ENCODE measurements at places on chromosomes 6 and 20.

DNA sequence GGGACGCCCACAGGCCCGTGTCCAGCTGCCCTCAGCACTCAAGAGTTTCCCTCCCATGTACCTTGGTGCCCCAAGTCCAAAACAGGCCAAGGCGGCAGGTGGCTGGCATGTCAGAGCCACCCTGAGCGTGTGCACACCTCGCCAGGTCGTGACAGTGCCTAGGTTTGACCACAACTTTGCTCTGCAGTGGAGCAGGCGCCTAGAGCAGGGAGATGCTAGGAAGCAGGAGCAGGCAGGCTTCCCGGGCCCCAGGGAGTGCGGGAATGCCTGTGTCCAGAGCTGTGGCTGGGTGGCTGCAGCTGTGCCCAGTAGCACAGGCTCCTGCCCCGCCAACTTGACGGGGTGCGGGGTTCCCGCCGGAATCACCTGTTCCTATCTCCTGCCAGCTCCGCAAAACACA, 380.8 kb upstream of the IMPG1 start:
- no peak for DNase-seq

DNA sequence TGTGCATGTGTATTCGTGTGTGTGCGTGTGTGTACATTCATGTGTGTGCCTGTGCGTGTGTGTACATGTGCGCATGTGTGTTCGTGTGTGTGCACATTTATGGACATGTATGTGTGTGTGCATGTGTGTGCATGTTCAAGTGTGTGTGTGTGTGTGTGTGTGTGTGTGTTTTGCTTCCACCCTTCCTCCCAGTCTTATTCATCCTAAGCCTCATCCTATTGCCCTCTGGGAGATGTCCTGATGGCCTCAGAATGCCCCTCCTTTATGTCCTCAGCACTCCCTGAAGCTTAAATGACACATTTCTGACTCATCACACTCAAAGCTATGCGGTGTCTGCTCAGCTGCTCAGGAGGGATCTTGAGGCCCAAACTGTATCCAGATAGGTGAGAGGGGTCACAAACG, 76.6 kb upstream of the CCDC167 start:
- DNase-seq = no peak

- no peak for DNase-seq
Observed at GRCh38 chr6:72002415-72002814, 116.1 kb downstream of the RIMS1 start.

GRCh38 chr6:93123585-93123984, 295.8 kb downstream of the EPHA7 start:
- no peak for DNase-seq

- DNase-seq = no peak
Observed at GRCh38 chr6:112594886-112595594, 247.9 kb downstream of the RFPL4B start.

- DNase-seq = no peak
Observed at GRCh38 chr6:25042036-25042521, 106.3 kb upstream of the RIPOR2 start.

GRCh38 chr6:47532981-47533585, 55.5 kb downstream of the CD2AP start:
- no peak for DNase-seq
